ENCODE measurements at places on chromosomes 5 and 9. TPM values are rescaled to one million over a fixed set of nuclear protein-coding genes. Genes with fewer than 3 reads are reported as not detected.

CFAP90 gene
- polyA plus RNA-seq = 0.06 TPM

ANKRD31 gene
- polyA plus RNA-seq = 0.05 TPM

FAT2 gene
- not detected for polyA plus RNA-seq

BARX1 gene
- not detected for polyA plus RNA-seq

CCNO gene
- not detected for polyA plus RNA-seq

SMC2 gene
- 4.3 TPM for polyA plus RNA-seq

PPIC gene
- polyA plus RNA-seq = 55.1 TPM

ARHGEF28 gene
- 3.7 TPM for polyA plus RNA-seq

PCDHB5 gene
- 0.10 TPM for polyA plus RNA-seq

SLC36A3 gene
- polyA plus RNA-seq = not detected

EGFLAM gene
- 0.13 TPM for polyA plus RNA-seq

FBXW11 gene
- polyA plus RNA-seq = 51.1 TPM

PCDHB14 gene
- polyA plus RNA-seq = 10.6 TPM

ADAMTS12 gene
- 4.1 TPM for polyA plus RNA-seq

LAMC3 gene
- polyA plus RNA-seq = 0.07 TPM

EPB41L4A gene
- 0.31 TPM for polyA plus RNA-seq

DDX4 gene
- polyA plus RNA-seq = not detected

CCDC192 gene
- not detected for polyA plus RNA-seq

SEMA4D gene
- polyA plus RNA-seq = 4.8 TPM

PTPDC1 gene
- polyA plus RNA-seq = 4.9 TPM

PPP3R2 gene
- not detected for polyA plus RNA-seq

ZNF454 gene
- polyA plus RNA-seq = 0.15 TPM

PCSK1 gene
- polyA plus RNA-seq = not detected

PRDM9 gene
- polyA plus RNA-seq = not detected

C5orf52 gene
- polyA plus RNA-seq = not detected

CTNND2 gene
- not detected for polyA plus RNA-seq

GLDC gene
- 4.1 TPM for polyA plus RNA-seq

PTPRD gene
- 0.08 TPM for polyA plus RNA-seq

ALDH1A1 gene
- 0.03 TPM for polyA plus RNA-seq

TAF9 gene
- polyA plus RNA-seq = 138 TPM

FSTL4 gene
- polyA plus RNA-seq = not detected

DOK3 gene
- polyA plus RNA-seq = 2.2 TPM

PKD2L2 gene
- polyA plus RNA-seq = 0.11 TPM

LCN15 gene
- polyA plus RNA-seq = not detected

C1QTNF3 gene
- polyA plus RNA-seq = 1.5 TPM

TTC16 gene
- 0.05 TPM for polyA plus RNA-seq

NDST1 gene
- polyA plus RNA-seq = 29.2 TPM

PCDHA3 gene
- polyA plus RNA-seq = not detected

SHOC1 gene
- not detected for polyA plus RNA-seq
